Mucosa of descending colon (tissue), 3 donors: ENCODE measurements at places on chromosomes 12 and 14. TPM values are rescaled to one million over a fixed set of nuclear protein-coding genes. Genes with fewer than 3 reads are reported as not detected.

DNA sequence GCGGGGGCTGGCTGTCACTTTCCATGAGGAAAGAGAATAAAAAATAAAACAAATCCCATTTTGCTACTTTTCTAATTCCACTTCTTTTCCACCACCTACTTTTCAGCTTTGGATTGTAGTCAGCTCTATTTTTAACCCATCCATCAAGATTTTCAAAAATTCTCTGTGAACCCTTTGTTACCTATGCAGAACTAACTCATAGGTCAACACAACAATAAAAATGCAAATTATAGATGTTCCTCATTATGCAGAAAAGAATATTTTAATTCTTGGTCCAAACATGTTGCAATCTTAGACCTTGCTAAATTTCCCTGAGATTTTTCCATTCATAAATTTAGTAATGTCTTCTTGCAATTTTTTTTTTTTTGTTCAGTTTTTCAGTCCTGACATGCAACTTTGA lies 454.5 kb downstream of the ADAMTS20 start:
- DNase-seq: no peak

IFI27L1 gene
- total RNA-seq: 20.6 TPM

GRCh38 chr12:121279507-121279915 lies 17.0 kb downstream of the CAMKK2 start:
- no peak for DNase-seq

DNA sequence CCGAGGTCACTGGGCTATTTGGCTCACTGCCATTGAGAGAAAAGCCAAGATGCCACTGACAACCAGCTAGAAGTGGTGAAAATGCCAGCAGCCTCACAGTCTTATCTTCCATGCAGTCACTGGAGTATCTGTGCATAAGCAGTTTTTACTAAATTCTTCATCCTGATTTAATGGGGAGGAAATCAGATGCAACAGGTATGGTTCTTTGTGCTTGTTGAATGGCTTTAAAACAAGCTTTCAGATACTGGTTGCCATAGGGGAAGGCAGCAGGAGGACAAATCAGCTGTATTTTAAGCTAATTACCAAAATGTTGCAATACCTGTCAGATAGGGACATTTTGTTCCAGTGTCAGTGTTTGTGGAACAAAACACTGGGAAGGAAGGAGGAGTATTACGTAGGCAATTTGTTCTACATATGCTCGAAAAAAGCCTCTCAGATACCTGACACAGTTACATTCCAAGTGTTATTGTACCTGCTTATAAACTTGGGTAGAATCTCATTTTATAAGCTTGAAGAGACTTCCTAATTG lies 54.1 kb upstream of the ARHGAP5 start:
- no peak for DNase-seq

DAO gene
- total RNA-seq: 3.0 TPM

GPR84 gene
- total RNA-seq: 1.7 TPM

DNA sequence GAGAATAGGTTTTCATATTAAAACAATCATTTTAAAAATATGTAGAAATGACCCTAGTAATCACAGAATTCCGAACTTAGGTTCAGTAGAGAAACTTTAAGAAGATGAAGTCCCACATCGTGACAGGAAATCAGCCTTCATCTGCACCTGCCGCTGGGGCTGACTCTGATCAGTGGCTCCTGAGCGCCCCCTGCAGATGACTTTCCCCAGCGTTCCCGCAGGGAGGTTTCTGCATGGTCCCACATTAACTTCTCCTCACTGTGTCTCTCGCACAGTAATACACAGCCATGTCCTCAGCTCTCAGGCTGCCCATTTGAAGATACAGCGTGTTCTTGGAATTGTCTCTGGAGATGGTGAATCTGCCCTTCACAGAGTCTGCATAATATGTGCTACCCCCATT lies 1131.1 kb downstream of the TMEM121 start:
- no peak for DNase-seq
